Activated CD4-positive, alpha-beta T cell treated with anti-CD3 and anti-CD28 coated beads, Interleukin-2, amount 50 U/mL, for 1 hour (primary cell): ENCODE measurements at places on chromosomes 13 and 19.

DNA sequence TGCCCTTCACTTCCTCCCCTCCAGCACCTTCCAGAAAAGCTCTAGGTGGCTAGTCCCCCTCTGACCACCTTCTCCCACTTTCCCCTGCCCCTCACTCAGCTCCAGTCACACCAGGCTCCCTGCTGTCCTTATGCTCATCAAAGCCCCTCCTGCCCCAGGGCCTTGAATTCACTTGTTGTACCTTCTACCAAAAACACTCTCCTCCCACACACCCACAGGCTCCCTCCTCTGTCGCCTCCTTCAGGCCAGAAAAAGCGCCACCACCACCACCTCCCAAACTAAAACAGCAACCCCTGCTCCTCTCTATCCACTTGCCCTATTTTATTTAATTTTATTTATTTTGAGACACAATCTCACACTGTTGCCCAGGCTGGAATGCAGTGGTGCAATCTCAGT, 4.8 kb upstream of the CEACAM16 start:
- peak; percentile 14 for DNase-seq

- no peak for DNase-seq
These were observed 1.2 kb upstream of the ARID3A start for GRCh38 chr19:924553-925086.

GRCh38 chr13:42875475-42876269, 94.3 kb downstream of the FAM216B start:
- DNase-seq: no peak

- no peak for DNase-seq
These were observed 20.5 kb upstream of the SLC7A10 start for GRCh38 chr19:33245948-33246708.

GRCh38 chr19:57671124-57671895, 2.6 kb downstream of the ZSCAN4 start:
- DNase-seq: no peak

GRCh38 chr13:25281935-25282332, 5.4 kb downstream of the MTMR6 start:
- DNase-seq: no peak
